ENCODE measurements at places on chromosomes 16 and 17.

- no peak for DNase-seq
Observed at GRCh38 chr16:86911437-86911958, 333.1 kb downstream of the FOXL1 start.

- peak; percentile 96 for DNase-seq
Observed at GRCh38 chr17:15516150-15516549, 47.1 kb downstream of the TVP23C start.

GRCh38 chr17:17416400-17417360, 60.1 kb upstream of the MED9 start:
- peak; percentile 76 for DNase-seq

GRCh38 chr17:1462164-1463112, 6.4 kb upstream of the CRK start:
- DNase-seq, result no peak

DNA sequence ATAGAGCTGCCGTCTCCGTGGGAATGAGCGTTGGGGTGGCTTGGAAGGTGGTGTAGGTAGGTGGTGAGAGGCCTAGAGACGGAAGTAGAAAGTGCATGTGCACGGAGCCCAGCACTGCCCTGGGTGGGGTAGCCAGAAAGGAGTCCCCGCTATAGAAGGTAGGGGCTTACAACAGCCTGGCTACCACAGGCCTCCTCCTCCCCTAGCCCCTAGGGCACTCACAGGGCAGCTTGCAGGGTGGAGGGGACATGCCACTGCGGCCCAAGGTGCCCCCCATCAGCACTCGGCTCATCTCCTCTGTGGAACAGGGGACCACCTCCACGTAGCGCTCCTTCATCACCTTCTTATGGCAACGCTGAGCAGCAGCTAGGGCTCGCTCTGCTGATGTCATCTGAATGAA, 5.0 kb downstream of the ESRP2 start:
- DNase-seq, result no peak

- DNase-seq, result peak; percentile 51
Observed at GRCh38 chr17:75878174-75878998, at the start of gene TRIM47. Gene TRIM47 (minus strand): TSS chr17:75878581. CDS start chr17:75878548, 33 bp downstream.

- DNase-seq, result peak; percentile 72
Observed at GRCh38 chr17:50421308-50422051, 4.5 kb upstream of the ACSF2 start.

Data from iris pigment epithelial cell (primary cell).